Naive thymus-derived CD4-positive, alpha-beta T cell (primary cell): ENCODE measurements at places on chromosomes 6 and 20. TPM values are rescaled to one million over a fixed set of nuclear protein-coding genes. Genes with fewer than 3 reads are reported as not detected.

DNA sequence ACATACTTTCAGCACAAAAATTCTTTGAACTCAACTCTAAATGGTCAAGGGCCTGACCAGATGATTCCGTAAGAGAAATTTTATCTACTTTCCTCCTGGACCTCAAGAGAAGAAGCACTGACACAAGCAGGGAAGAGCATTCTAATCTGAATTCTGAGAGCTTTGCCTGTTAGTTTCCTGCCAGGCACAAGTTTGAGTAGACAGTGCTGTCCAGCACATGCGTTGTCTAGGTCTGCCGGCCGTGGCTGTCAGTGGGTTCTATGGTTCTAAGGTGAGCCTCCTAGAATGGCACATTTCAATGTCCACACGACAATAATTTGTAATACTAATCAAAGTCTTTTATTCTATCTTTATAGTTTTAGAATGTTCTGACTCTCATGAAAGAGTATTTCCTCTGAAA is 91.9 kb downstream of the RFPL4B start:
- no peak for DNase-seq

DNA sequence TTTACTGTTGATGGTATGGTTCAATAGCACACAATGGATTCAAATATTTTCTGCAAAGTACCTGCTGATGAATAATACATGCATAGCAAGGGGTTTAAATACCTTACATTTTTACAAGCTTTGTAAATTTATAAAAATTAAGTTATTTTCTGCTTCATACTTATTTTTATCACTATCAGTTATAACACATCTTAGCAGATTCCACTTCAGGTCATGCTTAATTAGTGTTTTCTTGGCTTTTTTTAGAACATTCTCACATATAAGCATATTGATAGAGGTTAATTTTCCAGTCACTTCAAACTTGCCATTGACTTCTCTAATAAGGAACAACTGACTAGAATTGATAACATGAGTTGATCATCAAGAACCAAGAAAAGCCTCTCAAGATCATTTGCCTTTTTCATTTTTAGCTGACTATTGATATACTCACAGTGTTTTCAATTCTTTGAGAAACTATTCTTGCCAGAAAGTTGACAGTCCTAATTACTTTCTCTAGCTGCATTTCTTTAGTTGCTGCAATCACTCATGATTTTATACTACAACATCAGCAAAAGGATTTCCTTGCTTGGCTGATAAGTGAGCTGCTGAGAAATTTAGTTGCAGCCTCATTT is 25.8 kb downstream of the PTCHD4 start:
- DNase-seq, result no peak

- no peak for DNase-seq
Observed at GRCh38 chr6:159826968-159827647, 27.0 kb downstream of the PNLDC1 start.

The SASH1 gene
- total RNA-seq, result 0.24 TPM

DNA sequence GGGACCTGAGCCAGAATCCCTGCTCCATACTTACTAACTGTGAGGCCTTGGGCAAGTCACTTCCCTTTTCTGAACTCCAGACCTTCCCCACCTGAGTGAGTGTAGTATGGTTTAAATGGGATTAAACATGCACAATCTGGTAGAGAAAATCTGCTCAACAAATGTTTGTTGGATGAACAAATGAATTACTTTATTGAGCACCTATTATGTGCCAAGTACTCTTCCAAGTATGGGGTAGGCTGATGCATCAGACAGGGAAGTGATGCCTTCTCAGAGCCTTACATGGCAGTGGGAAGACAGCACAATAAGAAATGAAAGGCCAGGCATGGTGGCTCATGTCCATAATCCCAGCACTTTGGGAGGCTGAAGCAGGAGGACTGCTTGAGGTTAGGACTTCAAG is 15.0 kb upstream of the LBP start:
- DNase-seq, result no peak

- no peak for DNase-seq
Observed at GRCh38 chr6:62367601-62368000, 81.6 kb upstream of the KHDRBS2 start.

- DNase-seq, result no peak
Observed at GRCh38 chr6:43219119-43219518, 10.2 kb downstream of the DNPH1 start.

DNA sequence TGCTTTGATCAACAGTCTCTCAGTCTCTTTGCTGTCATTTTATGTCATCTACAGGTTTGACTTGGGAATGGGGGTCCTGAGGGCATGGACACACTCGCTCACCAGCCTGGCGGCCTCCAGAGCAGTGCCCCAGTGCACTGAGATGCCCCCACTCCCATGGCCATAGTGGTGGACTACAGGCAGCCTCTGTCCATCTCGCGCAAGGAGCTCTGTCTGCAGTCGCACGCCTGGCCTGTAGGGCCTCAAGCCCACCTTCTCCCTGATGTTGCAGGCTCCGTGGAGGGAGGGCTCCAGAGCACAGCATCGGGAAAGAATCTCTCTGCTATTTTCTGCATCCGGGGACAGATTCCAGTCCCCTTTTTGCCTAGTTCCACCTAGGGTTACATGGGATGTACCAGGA is 22.6 kb downstream of the DDO start:
- no peak for DNase-seq

GRCh38 chr6:88493717-88494116 is 327.6 kb upstream of the CNR1 start:
- no peak for DNase-seq

DNA sequence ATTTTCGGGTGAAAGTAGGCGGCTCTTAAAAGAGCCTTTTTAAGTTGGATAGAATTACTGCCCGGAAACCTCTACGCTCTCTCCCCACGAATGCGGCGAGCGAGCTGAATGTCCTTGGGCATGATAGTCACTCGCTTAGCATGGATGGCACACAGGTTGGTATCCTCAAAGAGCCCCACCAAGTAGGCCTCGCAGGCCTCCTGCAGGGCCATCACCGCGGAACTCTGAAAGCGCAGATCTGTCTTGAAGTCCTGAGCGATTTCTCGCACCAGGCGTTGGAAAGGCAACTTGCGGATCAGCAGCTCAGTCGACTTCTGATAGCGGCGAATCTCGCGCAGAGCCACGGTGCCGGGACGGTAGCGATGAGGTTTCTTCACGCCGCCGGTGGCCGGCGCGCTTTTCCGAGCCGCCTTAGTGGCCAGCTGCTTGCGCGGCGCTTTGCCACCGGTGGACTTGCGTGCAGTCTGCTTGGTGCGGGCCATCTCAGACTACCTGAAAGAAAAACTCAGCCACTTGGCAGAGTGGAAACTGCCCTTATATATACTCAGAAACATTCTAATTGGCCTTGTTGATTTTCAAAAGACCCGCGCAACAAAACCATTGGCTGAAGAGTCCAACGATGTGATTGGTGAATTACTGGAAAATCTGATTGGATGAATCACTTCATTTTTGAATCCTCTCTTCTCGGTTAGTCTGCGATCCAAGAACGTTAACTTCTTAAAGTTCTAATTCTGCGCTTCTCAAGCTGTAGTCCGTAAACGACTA is 93.9 kb upstream of the BTN3A2 start:
- DNase-seq, result peak; percentile 79

The POM121L2 gene
- total RNA-seq, result not detected

- no peak for DNase-seq
Observed at GRCh38 chr6:20840675-20841074, 306.4 kb downstream of the CDKAL1 start.

The DYNLT2 gene
- 4.5 TPM for total RNA-seq

- DNase-seq, result no peak
Observed at GRCh38 chr20:23143098-23143497, 57.0 kb upstream of the CD93 start.

- DNase-seq, result no peak
Observed at GRCh38 chr6:109595998-109596397, 95.0 kb downstream of the AK9 start.

The FAXC gene
- total RNA-seq, result not detected

DNA sequence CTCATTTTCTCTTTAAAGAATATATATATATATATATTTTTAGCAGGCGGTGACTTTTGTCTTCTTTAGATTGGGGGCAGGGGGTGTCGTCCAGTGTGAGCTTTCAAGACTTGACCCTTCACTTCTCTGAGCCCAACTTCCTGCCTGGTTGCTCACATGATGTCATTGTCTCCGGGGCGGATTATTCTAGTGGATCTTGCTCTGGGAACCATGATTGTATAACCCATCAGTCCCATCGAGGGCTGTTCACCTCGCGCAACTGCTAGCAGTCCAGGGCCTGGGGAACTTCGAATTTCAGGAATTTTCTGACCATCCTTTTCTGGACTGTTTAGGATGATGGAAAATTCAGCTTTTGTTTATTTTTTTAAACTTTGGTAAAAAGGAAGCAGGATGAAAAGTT is 1.0 kb downstream of the IGF2R start:
- no peak for DNase-seq
